Cortex of kidney (tissue), 1 donor: ENCODE measurements at places on chromosomes 2 and 18.

GRCh38 chr2:134080386-134081089 is 173.3 kb upstream of the MGAT5 start:
- DNase-seq: no peak

GRCh38 chr2:68687018-68687417 is 43.6 kb downstream of the PROKR1 start:
- DNase-seq: no peak

GRCh38 chr2:85794491-85795121 is 40.8 kb downstream of the ATOH8 start:
- DNase-seq: no peak

- no peak for DNase-seq
Observed at GRCh38 chr18:2515908-2516625, 55.2 kb downstream of the METTL4 start.

DNA sequence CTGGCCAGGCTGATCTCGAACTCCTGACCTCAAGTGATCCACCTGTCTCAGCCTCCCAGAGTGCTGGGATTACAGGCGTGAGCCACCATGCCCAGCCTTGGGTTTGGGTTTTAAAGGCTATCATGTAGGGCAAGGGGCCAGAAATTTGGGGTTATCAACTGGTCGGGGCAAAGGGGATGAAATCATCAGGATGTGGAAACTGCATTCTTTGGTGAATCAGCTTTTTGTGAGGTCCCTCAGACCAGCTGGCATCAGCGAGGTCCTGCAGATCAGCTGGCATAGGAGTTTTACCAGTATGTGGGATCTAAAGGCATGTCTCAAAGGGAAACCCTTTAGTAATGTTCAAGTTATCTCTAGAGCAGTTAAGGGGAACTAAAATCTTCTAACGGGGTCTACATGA is 6.4 kb upstream of the GEMIN6 start:
- no peak for DNase-seq

- DNase-seq: no peak
Observed at GRCh38 chr2:203935568-203935967, 995 bp upstream of the ICOS start.

DNA sequence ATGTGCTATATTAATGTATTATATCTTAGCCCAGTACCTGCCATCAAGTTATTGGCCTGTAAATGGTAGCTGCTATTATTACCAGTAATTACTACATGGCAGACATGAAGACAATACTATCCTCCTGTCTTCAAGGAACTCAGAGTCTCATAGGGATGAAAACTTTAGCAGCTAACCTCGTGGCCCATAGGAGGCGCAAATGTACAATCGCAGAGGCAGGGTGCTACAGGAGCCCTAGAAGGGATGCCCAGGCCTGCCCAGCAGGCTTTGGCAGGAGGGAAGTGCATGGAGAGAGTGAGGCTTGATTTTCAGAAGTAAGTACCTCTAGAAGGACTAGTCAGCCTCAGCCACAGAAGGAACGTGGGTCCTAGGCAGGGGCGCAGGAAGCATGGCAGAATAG is 44.7 kb upstream of the KIDINS220 start:
- DNase-seq: no peak

DNA sequence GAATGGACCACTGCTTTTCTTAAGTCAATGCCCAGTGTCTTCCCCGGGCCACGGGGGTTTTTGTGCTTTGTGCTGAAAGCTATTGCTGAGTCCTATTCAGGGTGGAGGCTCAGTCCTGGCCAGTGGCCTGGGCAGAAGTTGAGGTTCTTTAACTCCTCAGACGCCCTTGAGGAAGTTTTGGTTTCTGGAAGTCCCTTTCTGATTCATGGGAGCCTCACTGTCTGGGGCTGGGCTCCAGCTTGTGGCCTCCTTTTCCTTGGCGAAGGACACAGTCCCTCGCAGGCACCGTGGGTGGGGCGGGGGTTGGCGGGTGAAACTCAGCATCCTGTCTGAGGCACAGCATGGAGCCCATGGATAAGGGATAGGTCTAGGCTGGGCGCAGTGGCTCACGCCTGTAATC is 465.2 kb upstream of the HS6ST1 start:
- no peak for DNase-seq

- no peak for DNase-seq
Observed at GRCh38 chr2:71282493-71282892, 49.1 kb upstream of the ZNF638 start.

GRCh38 chr18:26874283-26874682 is 8.8 kb upstream of the AQP4 start:
- DNase-seq: no peak

DNA sequence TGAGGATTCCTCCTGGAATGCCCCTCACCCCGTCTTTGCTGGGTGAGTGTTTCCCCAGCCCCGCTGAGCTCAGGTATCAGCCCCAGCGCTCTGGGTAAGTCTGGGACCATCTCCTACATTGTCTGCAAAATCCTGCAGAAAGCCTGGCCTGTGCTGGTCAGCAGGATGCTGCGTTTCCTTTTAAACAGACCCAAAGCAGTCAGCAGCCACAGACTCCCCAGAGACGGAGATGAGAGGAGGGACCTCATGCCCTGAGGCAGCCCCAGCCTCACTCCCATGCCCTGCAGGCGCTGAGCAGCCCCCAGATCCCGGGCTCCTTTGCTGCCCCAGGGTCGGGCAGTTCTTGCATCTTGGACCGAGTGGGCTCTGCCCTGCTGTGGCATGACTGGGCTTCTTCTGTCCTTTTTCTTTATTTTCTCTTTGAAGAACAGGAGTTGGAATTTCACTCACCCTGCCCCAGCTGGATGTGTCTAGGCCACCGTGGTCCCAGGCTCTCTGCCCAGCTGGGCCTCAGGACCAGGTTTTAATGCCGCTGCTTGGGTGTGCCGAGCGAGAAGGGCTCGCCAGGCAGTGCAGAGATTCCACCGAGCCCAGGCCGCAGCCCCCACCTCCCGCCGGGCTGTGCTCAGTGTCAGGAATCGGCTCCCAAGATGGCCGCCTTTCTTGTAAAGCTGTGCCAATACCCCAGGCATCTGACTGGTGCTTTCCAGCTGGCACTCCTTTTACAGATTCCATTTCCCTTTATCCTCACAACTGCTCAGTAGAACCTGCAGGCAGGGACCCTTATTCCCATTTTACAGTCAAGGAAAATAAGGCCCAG is 43.6 kb downstream of the ODC1 start:
- DNase-seq: no peak

GRCh38 chr2:113000436-113000835 is 4.8 kb upstream of the IL36A start:
- no peak for DNase-seq

- no peak for DNase-seq
Observed at GRCh38 chr2:240788482-240788881, 31.5 kb downstream of the KIF1A start.

- no peak for DNase-seq
Observed at GRCh38 chr18:66873899-66874298, 270.0 kb upstream of the CDH19 start.

DNA sequence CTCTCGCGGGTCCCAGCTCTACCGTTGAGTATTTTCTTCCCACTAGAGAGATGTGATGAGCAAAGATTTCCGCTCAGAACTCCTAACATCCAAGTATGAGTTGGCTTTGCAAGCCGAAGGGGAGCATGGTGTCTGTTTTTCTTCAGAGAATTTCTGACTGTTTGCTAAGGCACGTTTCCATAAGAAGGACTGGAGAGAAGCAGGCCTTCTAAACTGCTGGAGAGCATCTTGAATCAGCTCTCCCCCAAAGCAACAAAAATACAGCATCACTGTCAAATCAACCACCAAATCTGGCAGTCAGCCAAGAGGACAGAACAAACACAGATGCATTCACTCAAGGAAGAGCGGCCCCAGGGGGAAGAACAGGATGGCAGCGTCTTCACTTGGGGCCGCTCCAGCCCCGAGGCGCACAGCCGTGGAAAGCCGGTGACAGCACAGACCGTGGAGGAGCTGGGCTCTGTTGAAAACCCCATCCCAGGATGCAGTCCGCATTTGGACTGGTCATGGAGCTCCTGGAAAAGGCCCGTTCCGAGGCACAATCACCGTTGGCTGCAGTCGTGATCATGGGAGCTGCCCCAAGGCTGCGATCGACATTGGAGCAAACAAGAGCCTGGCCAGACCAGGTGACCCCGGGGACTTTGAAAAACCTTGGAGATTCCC is 101.4 kb downstream of the NFATC1 start:
- no peak for DNase-seq

DNA sequence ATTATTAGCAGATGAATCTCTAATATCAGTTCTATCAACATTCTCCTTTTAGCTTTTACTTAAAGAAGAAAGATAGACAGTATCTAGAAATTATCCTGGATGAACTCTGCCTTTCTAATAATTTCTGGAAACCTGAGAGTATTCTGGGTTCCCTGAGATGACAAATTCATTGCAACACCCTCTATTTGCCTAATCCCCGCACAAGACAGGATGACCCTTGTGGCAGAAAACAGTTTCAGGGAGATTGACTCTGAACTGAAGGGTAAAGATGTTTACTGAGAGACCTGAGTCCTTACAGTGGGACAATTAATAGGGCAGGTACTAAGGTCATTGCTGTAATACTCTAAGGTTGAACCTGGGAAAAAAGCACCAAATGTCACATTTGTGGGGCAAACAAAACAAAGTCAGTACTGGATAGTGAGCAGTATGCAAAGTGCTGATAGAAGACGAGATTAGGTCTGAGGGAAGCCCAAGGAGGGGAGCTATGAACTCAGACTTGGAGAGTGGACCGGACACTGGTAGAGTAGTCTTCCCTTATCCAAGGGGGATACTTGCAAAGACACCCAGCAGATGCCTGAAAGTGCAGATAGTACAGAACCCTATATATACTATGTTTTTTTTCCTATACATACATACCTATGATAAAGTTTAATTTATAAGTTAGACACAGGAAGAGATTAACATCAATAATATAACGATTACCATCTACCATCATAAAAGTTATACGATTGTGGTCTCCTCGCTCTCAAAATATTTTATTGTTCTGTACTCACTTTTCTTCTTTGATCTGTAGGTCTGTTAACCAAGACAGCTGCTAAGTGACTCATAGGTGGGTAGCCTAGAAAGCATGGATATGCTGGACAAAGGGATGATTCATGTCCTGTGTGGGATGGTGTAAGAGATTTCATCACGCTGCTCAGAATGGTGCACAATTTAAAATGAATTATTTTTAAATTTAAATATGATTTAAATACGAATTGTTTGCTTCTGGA is 148.3 kb upstream of the KLHL14 start:
- DNase-seq: no peak

DNA sequence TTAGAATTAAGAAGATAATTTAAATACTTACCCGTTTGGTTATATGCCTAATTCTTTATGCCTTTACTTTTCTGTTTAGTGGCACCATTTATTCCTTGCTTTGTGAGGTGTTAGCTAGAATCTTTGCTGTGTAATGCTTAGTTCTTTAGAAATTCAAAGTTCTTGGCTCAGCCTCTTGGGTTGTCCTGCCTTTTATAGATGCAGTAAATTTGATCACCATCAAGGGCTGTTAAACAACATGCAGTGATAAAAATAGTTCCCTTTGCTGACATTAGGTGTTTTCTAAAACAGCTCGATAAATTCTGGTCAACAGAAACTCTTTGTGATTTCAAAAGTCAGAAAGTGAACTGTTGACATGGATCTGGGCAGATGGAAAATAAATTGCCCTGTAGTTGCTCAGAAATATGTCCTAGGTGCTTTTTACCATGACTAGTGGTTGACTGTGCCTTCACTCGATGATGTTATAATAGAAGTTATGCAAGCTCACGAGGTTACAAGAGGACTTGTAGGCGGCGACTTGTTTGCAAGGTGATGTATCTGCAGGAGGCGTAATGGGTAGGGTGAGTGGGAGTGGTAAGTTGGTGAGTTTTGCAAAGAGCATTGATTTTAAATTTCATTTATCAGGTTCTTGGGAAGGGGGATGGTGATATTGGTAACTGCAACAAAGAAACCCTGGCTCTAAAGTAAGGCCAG is 52.1 kb downstream of the LRRTM1 start:
- DNase-seq: no peak
